ENCODE measurements at places on chromosomes 6 and 20.

GRCh38 chr6:125802943-125803377 is 12.2 kb downstream of the NCOA7 start:
- DNase-seq = no peak

DNA sequence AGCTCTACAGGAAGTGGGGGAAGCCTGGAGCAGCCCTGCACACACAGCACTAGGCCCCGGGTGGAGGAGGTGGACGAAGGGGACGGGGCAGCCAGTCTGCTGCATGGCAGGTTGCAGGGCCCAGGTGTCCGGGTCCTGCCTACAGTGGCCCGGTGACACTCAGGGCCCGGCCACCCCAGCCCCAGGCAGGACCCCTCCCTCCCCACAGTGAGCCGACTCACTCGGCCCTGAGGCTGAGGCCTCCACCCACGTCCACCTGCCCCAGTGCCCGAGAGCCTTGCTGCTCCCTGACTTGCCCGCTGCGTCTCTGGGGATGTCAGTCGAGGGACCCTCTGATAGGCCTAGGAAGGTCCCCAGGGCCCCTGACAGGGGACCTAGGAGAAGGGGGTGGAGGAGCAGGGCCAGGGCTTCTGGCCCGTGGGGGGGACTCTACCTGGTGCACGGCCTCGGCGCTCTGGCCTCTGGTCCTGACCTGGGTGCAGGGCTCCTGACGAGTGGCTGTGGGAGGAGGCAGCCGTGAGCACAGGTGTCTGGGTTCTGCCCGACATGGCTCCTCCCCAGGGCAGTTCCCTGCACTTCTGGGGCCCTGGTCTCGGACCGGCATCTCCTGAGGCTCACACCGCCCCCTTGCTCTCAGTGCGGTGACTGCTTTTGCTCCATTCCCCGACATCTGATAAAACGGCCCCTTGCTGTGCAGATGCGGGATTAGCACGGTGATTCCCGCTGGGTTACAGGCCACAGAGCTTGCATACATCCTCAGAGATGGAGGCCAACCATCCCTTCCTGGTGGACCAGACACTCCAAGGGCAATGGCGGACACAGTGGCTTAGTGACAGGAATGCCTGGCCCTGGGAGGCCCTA is 20.1 kb downstream of the FRMD1 start:
- no peak for DNase-seq

GRCh38 chr20:54843865-54844264 is 368.5 kb downstream of the DOK5 start:
- DNase-seq = no peak

DNA sequence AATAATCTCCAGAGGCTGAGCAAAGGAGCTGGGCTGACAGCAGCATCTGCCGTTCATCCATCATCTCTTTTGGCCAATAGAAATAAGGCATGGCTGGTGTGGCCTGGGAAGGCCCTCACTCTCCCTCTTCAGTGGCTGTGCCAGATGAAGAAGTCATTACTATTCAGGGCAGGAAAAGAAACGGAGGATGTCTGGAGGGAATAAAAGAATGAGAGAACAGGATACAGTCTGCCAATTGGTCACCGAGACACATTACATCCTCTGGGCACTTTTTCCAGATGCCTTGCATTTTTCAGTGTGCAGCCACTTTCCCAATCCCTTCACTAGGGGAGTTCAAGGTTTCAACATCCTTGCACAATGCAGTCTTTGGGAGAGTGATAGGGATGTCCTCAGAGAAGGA is 32.2 kb upstream of the VGLL2 start:
- no peak for DNase-seq

- no peak for DNase-seq
Measured at GRCh38 chr20:251354-251753, 6.2 kb upstream of the DEFB132 start.

- no peak for DNase-seq
Measured at GRCh38 chr6:159963111-159963510, 5.8 kb upstream of the IGF2R start.

- no peak for DNase-seq
Measured at GRCh38 chr20:1637226-1637625, 17.4 kb upstream of the SIRPB1 start.

- no peak for DNase-seq
Measured at GRCh38 chr20:63064310-63064709, 57.5 kb upstream of the BHLHE23 start.

DNA sequence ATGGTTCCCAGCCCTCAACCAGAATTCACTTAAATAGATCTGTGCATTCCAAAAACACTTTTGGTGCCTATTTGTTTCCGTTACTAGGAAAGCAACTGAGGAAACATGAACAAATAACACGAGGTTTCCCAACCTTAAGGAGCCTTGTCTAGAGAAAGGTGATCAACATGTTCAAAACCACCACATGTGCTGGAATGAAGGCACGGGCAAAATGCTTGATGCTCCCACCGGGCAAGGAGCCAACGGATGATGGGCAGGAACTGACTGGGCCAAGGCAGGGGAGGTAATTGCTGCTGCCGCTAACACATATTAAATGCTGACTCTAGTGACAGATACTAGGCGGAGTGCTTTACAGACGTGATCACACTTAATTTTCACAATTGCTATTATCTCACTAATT is 2.5 kb downstream of the MYLK4 start:
- DNase-seq = no peak

DNA sequence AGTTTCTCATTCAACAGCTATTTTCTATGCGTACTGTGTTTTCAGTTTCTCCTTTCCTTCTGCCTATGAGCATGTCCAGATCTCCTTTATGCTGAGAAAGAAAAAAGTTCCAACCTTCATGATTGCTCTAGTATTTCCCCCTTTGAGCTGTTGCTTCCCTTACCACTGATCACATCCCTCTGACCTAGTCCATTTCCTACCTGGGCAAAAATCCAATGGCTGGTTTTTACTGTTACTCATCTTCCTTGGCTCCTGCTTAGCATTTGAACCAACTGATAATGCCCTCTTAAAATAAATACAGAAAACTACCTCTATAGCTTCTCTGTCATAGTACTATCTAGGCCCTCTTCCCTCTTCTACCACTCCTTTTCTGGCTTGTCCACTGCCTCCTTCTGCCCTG is 6.0 kb downstream of the RFX6 start:
- no peak for DNase-seq

DNA sequence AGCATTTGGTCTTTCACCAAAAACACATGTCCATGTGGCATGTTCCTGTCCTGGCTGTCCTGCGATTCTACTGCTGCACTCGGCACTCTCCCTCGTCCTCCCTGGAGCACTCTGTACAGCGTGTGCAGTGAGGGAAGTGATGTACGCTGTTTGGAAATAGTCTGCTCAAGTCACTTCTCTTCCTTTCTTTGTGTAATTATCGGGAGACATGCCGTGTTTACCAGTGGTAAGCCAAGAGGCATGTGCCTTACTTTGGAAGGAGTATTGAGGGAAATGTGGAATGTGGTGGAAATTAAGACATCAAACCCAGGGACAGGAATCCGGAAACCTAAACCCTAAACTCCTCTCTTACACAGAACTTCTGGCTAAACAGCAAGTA is 268.5 kb upstream of the FOXQ1 start:
- no peak for DNase-seq

- no peak for DNase-seq
Measured at GRCh38 chr20:41506192-41506915, 111.8 kb downstream of the CHD6 start.

GRCh38 chr6:138570725-138571029 is 71.4 kb upstream of the NHSL1 start:
- DNase-seq = no peak

DNA sequence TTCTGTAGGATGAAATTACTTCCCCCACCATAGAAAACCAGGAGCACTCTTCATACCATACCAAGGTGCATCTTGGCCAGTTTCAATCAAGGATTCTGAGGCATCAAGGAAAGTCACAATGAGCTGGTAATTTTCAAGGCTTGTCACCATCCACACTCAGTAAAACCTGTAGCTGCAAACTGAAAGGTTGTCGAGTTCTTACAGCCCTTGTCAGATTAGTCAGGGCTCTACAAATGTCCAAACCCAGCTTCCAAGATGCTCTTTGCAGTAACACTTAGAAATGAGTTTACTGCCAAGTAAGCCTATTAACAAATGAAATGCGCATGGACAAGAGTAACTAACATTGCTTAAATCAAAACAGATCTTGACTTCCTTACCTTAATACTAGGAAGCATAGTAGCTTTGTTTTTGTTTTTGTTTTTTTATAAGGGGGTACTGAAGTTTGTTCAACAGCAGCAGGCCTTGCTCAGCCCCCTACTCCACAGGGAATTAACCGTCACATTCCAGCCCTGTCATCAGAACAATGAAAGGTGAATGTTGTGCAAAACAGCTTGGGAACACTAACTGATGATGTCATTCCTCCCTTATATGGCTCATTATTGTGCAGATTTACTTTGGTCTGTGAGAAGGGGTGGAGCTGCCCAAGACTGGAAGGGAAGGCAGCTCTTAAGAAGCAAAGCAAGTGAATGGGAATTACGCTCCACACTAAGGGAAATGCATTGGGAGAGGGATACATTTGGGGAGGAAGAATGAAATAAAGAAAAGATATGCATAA is 49.9 kb upstream of the TMEM30A start:
- no peak for DNase-seq

DNA sequence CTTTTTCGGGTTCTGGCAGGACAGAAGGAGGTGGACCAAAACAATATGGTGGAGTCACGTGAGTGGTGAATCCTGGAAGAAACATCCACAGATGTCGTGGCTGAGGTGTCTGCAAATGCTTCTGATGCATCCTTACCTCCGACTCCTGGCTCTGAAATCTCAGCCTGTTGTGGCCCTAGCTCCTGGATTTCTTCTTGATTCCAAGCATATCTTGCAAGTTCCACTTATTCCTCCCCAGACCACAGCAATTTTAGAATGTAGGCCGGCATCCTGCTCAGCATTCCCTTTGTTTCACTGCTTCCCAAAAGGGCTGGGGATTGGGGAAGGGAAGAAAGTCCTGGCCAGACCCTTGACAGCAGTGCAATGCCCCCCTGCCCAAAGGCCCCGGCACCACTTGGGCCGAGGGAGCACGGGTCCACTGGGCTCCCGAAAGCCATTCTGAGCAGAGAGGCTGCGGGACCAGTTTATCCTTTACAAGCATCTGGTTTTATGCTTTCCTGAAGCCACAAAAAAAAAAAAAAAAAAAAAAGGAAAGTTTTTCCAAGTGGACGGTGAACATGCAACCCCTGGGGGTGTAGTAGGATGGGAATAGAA is 200.9 kb upstream of the RNF24 start:
- DNase-seq = no peak

DNA sequence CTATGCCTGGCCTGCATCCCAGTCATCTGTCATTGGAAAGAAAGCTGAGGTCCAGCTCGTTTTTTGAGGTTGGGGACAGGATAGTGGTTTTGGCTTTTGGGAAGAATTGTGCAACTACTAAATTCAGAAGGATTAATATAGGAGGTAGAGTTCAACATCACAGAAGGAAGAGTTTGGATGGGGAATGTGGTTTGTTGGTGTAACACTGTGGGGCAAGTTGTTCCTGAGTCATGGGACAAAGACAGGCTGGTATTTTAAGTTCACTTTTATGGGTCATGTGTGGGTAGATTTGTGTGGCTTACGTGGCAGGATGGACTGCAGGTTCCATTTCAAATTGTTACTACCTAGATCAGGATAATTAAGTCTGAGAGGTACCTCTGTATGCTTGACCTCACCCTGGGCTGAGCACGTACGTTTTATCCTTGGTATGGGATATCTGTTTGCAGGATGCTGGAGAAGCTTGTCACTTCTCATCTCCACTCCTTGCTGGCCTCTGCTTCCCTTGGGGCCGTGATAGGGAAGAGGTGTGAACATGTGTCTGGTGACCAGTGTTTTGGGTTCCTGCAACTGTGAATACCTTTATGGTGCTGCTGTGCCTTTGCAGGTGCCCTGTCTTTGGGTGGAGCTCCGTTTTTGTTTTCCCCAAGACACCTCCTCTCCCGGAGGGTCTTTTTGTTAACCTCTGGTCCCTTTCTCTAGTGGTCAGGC is 177.6 kb downstream of the JARID2 start:
- DNase-seq = no peak

- DNase-seq = no peak
Measured at GRCh38 chr6:167548451-167548850, 223.6 kb downstream of the TTLL2 start.

DNA sequence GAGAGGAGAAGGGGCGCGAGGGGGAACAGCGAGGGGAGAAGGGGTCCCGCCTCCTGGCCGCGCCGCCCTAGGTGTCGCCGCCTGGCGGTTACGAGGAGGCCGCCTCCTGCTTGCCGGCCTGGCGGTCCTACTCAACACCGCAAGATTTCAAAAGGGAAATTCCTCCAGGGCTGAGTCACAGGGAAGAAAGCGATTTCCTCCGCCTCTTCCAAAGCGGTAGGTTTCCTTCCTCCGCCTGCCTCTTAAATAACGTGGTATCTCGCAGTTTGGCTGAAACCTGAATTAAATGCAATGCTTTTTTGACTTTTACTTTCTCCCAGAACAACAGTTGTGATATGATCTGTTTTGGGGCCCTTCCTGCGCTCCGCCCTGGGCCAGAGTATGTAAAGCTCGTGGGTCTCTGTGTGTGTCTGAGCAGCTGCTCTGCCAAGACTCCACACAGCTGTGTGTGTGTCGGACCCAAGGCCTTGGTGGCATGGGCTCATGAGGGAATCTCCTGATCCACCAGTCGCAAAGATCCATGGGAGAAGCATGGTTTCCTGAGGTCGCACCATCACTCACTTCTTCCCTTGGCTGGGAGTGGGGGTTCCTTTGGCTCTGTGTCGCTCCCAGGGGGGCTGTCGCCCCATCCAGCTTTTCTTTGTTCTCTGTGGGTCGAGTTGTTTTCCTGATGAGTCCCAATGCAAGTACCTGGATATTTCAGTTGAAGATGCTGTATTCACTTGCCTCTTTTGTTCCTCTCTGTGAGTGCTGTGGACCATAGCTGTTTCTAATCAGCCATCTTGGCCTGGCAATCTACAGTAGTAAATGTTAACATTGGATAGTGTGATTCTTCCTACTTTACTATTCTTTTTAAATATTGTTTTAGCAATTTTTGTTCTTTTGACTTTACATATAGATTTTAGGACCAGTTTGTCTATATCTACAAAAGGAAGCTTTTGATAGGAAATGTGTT is 31.6 kb upstream of the NOTCH4 start:
- DNase-seq = no peak

- DNase-seq = no peak
Measured at GRCh38 chr6:395432-396125, 4.0 kb downstream of the IRF4 start.

GRCh38 chr6:139539852-139540251 is 165.4 kb upstream of the CITED2 start:
- DNase-seq = no peak

All from central memory CD8-positive, alpha-beta T cell (primary cell).